SW480 (cell line): ENCODE measurements at places on chromosomes 7 and 10.

GRCh38 chr10:17228091-17229015, at the start of gene VIM:
Gene VIM, plus strand, starts transcription at chr10:17228241. Its CDS starts 1,182 bp downstream, at chr10:17229423.
- peak; percentile 92 for DNase-seq

DNA sequence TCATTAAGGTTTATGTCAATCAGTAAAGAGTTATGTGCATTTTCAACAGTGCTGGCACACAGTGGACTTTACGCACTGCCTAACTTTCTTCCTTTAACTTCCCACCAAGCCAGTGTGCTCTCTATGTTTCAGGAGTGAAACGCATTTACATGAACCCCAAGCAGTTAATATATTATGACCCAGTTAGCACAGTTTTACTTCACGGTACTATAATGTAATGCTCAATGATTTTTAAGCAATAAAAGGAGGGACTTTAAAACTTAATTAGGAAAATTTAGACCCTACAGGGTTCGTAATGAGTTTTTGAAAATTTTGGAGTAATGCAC, 100.3 kb downstream of the C10orf90 start:
- no peak for DNase-seq

- no peak for DNase-seq
Observed at GRCh38 chr7:128059143-128059988, 28.1 kb upstream of the LRRC4 start.

GRCh38 chr10:17216217-17216900, 11.7 kb upstream of the VIM start:
- DNase-seq = peak; percentile 69
